ENCODE measurements at places on chromosomes 1 and 21.
A peak's percentile ranks its signal among the peaks of the same experiment; 100 is the strongest.

- DNase-seq: no peak
Observed at GRCh38 chr1:203308328-203308922, 3.1 kb downstream of the BTG2 start.

- no peak for DNase-seq
Observed at GRCh38 chr1:23616292-23616824, 57.1 kb upstream of the ID3 start.

DNA sequence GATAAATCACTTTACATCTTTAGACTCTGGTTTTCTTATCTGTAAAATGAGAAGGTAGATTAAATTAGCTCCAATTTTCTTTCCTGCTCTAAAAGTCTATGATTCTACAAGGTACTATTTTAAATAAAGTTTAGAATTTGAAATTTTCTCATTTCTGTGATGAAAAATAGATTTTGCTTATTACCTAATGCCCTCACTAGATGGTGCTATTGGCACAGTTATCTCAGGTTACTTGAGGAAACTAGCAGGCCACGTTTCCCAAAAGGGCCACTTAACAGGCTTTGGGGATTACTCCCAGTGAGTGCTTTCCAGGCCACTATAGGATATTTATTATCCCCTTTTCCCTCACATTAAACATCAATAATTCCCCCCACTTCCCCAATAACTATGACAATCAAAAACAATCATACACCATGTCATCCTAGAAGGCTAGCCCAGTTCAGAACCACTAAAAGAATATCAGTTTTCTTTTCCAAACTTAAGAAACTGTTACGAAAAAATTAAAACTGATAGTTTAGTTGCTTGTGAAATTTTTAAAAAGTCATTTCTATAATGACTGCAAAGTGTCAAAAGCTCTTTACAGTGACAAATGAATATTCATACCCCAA lies 30.6 kb downstream of the OMA1 start:
- DNase-seq: peak; percentile 88

DNA sequence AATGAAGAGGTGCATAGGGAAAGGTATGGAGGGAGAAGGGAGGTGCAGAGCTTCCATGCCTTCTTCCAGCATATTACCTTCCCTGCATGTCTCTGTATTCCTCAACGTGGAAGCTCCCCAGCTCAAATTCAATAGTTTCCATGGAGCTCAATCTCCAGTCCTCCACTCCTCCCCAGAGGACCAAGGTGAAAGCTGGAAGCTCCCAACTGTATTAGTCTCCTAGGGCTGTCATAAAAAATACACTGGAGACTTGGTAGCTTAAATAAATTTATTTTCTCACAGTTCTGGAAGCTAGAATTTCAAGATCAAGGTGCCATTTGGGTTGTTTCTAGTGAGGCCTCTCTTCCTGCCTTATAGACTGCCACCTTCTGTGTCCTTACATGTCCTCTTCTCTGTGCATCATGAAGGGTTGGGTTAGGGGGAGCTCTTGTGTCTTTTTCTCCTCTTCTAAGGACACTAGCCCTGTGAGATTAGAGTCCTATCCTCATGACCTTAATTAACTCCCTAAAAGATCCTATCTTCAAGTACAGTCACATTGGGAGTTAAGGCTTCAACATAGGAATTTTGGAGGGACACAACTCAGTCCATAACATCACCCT lies 21.9 kb upstream of the RABGGTB start:
- no peak for DNase-seq

GRCh38 chr1:158077411-158078256 lies 84.2 kb downstream of the KIRREL1 start:
- no peak for DNase-seq

GRCh38 chr1:156615946-156616345 lies 3.3 kb upstream of the HAPLN2 start:
- DNase-seq: no peak

GRCh38 chr1:67970088-67970487 lies 80.3 kb downstream of the DIRAS3 start:
- DNase-seq: peak; percentile 96

DNA sequence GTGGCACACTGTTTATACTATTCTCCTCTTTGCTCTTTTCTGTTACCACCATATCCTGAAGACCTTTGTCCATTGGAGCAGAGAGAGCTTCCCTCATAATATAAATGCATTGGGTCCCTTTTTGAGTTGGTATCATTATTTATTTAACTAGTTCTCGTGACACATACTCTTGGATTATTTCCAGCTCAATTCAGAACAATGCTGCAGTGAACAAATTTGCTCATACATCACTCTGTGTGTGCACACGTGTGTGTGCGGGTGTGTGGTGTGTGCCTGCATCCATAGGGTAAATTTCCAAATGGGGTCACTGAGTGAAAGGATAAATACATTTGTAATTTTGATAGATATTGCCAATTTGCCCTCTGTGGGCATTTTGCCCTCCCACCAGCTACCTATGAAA lies 5.8 kb downstream of the PLA2G2A start:
- peak; percentile 11 for DNase-seq

GRCh38 chr1:185483664-185484450 lies 166.8 kb upstream of the IVNS1ABP start:
- peak; percentile 94 for DNase-seq

GRCh38 chr1:168430321-168430720 lies 113.5 kb downstream of the XCL2 start:
- DNase-seq: no peak

- peak; percentile 83 for DNase-seq
Observed at GRCh38 chr1:45299981-45300668, 26.6 kb upstream of the HPDL start.

- no peak for DNase-seq
Observed at GRCh38 chr1:215215846-215216245, 133.3 kb downstream of the KCNK2 start.

- no peak for DNase-seq
Observed at GRCh38 chr1:207804721-207805468, 53.0 kb downstream of the CD46 start.

GRCh38 chr1:92764116-92764515 lies 20.8 kb downstream of the EVI5 start:
- no peak for DNase-seq
